ENCODE measurements at places on chromosomes 1 and 21. TPM values are rescaled to one million over a fixed set of nuclear protein-coding genes. Genes with fewer than 3 reads are reported as not detected.

- no peak for DNase-seq
These were observed 54.0 kb downstream of the RAB3B start for GRCh38 chr1:51936531-51936930.

GRCh38 chr1:207140536-207140935, 36.5 kb downstream of the C4BPA start:
- DNase-seq: no peak

DNA sequence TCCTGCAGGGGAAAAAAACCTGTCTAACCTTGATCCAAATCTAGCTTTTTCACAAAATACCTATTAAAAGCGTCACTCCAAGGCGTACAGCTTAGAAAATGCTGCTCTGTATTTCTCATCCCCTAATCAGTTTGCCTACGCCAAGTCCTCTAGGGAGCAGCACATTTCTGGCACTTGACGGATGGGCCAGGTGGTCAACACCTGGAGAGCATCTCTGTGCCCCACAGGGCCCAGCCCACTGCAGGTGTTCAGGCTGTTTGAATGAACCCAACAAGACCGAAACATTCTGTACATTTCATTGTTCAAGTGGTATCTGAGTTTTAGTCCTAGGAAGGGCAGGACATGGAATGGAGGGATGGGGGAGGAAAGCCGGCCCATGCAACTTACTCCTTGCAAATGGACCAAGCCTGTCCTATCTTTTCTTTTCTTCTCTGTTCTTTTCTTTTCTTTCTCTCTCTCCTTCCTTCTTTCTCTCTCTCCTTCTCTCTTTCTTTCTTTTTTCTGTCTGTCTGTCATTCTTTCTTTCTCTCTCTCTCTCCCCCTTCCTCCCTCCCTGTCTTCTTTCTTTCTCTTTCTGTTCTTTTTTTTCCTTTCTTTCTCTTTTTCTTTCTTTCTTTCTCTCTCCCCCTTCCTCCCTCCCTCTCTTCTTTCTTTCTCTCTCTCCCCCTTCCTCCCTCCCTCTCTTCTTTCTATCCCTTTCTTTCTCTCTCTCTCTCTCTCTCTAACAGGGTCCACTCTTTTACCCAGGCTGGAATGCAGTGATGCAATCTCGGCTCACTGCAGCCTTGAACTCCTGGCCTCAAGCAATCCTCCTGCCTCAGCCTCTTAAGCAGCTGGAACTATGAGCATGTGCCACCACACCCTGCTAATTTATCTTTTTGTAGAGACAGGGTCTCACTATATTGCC, 29.1 kb downstream of the IGFN1 start:
- no peak for DNase-seq

- no peak for DNase-seq
These were observed 72.1 kb downstream of the SKI start for GRCh38 chr1:2300004-2300771.

- DNase-seq: no peak
These were observed 17.1 kb upstream of the PROK1 start for GRCh38 chr1:110433803-110434202.

DNA sequence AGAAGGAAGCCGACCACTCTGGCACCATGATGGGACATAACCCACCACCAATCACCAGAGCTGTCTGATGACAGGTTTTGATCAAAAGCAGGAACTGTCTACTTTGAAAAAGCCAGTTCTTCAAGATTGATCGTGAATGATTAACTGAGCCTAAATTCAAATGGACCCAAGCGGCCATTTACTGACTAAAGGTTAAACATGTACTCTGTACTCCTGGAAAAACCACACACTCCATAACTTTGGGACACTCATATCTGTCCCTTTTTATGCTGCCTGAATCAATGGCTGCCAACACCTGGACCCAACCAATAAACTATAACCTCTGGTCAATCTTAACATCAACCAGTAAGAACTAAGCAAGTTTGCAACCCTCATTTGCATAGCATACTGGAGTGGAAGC, 206.6 kb downstream of the URB2 start:
- DNase-seq: no peak

DNA sequence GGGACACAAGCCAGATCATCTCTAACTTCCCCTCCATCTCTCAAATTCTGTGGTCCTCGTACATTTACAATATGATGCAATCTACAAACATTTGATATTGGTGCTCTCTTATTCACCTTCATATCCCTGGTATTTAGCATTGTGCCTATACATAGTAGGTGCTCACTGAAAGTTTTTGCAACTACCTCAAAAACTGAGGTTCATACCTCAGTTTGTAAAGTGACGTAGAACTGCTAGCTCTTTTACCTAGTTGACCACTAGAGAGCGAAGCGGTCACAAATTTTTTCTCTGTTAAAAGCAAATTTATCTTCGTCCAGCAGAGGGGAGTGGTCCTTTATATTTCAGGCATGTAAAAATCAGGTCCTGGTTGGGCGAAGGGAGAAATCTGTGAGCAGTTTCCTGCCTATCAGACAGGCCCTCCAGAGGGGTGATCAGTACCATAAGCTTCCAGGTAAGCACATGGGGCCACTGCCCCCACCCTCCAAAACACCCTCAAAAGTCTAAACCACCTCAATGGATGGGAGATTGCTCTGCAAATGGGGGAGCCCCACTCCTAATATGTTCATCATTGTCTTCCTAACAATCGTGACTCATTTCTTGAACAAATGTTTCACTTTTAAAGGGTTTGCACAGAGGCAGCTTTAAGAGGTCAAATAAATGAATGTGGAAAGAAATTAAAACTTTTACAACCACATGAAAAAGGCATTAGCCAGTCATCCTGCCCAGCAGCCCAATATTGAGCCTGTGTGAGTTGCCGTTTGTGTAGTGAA, 10.6 kb upstream of the HLCS start:
- peak; percentile 63 for DNase-seq

- no peak for DNase-seq
These were observed 3.1 kb upstream of the RIPK4 start for GRCh38 chr21:41769933-41770332.

DNA sequence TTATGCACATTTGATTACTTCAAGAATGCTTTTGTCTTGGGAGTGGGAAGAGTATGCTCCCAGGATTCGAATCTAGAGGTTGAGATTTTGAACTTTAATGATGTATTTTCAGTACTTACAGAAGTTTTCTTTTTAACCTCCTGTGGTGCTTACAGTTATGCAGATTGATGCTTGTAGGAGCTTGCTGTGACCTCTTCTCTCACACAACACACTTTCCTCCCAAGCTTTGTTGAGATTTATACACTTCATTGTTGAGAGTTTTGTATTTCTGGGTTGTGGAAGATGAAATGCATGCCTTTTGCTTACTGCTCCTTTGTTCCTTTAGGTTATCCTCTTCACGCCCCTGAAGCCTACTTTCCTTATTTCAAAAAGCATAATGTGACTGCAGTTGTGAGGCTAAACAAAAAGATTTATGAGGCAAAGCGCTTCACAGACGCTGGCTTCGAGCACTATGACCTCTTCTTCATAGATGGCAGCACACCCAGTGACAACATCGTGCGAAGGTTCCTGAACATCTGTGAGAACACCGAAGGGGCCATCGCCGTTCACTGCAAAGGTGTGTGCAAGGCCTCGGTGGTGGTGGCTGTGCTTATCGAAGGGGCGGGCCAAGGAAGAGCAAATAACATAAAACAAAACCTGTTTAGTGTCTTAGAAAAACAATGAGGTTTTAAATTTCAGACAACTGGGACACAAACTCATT, 75.5 kb upstream of the GPR88 start:
- DNase-seq: no peak

DNA sequence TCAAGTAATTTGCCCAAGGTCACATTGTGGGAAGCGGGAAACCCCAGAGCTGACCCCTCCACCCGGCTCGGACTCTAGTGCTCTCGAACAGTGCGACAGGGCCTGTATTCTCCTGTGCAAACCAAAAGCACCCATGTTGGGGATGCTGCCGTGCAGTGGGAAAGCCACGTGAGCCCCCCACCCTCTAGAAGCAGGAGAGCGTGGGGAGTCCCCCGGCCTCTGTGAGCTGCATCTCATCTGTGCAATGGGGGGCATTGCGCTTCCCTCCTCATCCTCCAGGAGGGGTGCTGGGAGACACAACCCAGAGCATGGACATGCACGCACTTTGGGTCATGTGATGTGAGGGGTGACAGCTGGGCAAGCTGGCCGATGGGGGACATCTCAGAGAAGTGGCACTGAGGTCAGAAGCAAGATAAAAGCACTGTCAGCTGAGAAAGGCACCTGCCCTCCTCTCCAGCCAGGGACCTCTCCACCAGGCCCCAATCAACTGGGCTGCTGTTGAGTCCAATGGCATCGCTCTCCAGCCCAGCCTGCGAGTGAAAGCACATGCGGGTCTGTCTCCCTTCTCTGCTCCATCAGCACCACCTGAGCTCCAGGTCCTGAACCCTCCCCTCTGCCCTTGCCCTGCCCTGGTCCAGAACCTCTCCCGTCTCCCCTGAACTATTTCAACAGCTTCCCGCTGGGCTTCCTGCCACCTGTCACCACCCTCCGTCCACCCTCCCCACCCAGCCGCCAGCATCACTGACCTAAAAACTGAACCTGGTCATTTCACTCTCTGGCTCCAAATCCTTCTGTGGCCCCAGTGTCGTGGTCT, 76.4 kb upstream of the IFFO2 start:
- DNase-seq: no peak

GRCh38 chr1:174696026-174696821, 248.5 kb downstream of the GPR52 start:
- DNase-seq: no peak

DNA sequence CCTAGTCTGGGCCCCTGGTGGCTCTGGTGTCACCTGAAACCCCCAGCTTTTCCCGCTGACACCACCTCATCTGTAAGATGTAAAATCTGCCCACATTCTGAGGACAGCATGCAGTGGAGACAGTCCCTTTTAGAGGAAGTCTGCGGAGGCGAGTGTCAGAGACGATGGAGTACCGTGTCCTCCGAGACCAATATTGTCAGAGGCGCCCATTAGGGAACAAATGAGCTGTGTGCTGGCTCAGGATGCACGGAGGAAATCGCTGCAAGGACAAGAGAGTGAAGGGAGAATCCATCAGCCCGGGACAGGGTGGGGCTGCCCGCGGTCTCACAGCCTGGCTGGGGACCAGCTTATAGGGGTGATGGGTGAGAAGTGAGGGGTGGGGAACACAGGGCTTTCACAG, 214.8 kb downstream of the MATN1 start:
- no peak for DNase-seq

GRCh38 chr1:31715087-31715872, 11.5 kb upstream of the COL16A1 start:
- DNase-seq: peak; percentile 97

SPRR2B gene
- not detected for total RNA-seq

DCST1 gene
- 0.10 TPM for total RNA-seq

UQCRHL gene
- total RNA-seq: 4.2 TPM

GPR37L1 gene
- not detected for total RNA-seq

NBPF10 gene
- 4.1 TPM for total RNA-seq

Data from skin of body (tissue), 3 donors.